Hair follicular keratinocyte (primary cell): ENCODE measurements at places on chromosomes 16 and 17. TPM values are rescaled to one million over a fixed set of nuclear protein-coding genes. Genes with fewer than 3 reads are reported as not detected.

The TNK1 gene
- 3.8 and 7.7 TPM in 2 replicates for total RNA-seq

The HOXB5 gene
- not detected in 2 replicates for total RNA-seq

The FOXN1 gene
- 0.04 and 0.08 TPM in 2 replicates for total RNA-seq

The MAP2K3 gene
- 33.0 and 35.5 TPM in 2 replicates for total RNA-seq

The TMEM114 gene
- total RNA-seq: not detected in 2 replicates

The RND2 gene
- total RNA-seq: 0.08 and 0.23 TPM in 2 replicates

The ACD gene
- 26.6 and 53.2 TPM in 2 replicates for total RNA-seq

The RAMP2 gene
- 2.3 TPM in 1 of 2 replicates, not detected in the other for total RNA-seq

The IL34 gene
- total RNA-seq: 0.19 TPM in 1 of 2 replicates, not detected in the other

The ZG16 gene
- total RNA-seq: not detected in 2 replicates

The CHST4 gene
- total RNA-seq: 0.30 TPM in 1 of 2 replicates, not detected in the other

The C17orf50 gene
- not detected in 2 replicates for total RNA-seq

The SOST gene
- 0.15 TPM in 1 of 2 replicates, not detected in the other for total RNA-seq

The ALOX15B gene
- 27.2 and 84.0 TPM in 2 replicates for total RNA-seq

The EVPLL gene
- 0.04 TPM in 1 of 2 replicates, not detected in the other for total RNA-seq

The NFAT5 gene
- 3.5 and 5.9 TPM in 2 replicates for total RNA-seq

The GPR139 gene
- not detected in 2 replicates for total RNA-seq

The UNC13D gene
- total RNA-seq: 0.87 and 1.2 TPM in 2 replicates

The KAT8 gene
- 27.1 and 30.1 TPM in 2 replicates for total RNA-seq

The ITGAD gene
- not detected in 2 replicates for total RNA-seq

The MFAP4 gene
- total RNA-seq: not detected in 2 replicates

The KLHL10 gene
- 1.0 TPM in 1 of 2 replicates, not detected in the other for total RNA-seq

The HID1 gene
- total RNA-seq: 0.08 and 0.16 TPM in 2 replicates

The KRT33A gene
- total RNA-seq: not detected in 2 replicates

The CCL17 gene
- total RNA-seq: not detected in 2 replicates

The CALB2 gene
- total RNA-seq: not detected in 2 replicates

The TBC1D3 gene
- not detected in 2 replicates for total RNA-seq

The RHBDL1 gene
- 5.1 and 9.8 TPM in 2 replicates for total RNA-seq
